ENCODE measurements at places on chromosomes 6 and 20. TPM values are rescaled to one million over a fixed set of nuclear protein-coding genes. Genes with fewer than 3 reads are reported as not detected.

The MAFB gene
- 161 TPM for polyA plus RNA-seq

The JPH2 gene
- polyA plus RNA-seq = 2.6 TPM

The SLC24A3 gene
- 1.9 TPM for polyA plus RNA-seq

The TBC1D32 gene
- polyA plus RNA-seq = 1.7 TPM

The SMLR1 gene
- not detected for polyA plus RNA-seq

The DNAH8 gene
- polyA plus RNA-seq = 0.01 TPM

The NFKBIE gene
- polyA plus RNA-seq = 20.7 TPM

The SPATS1 gene
- polyA plus RNA-seq = 1.3 TPM

The TNNC2 gene
- 1.5 TPM for polyA plus RNA-seq

The FUT9 gene
- not detected for polyA plus RNA-seq

The EPPIN gene
- polyA plus RNA-seq = 0.13 TPM

The ZSCAN16 gene
- 10.2 TPM for polyA plus RNA-seq

The KIF25 gene
- polyA plus RNA-seq = 0.61 TPM

The PHACTR1 gene
- 35.4 TPM for polyA plus RNA-seq

The GPR63 gene
- polyA plus RNA-seq = 0.19 TPM

The MOXD1 gene
- polyA plus RNA-seq = 4.6 TPM

The OOEP gene
- polyA plus RNA-seq = 0.16 TPM

The CASS4 gene
- 4.5 TPM for polyA plus RNA-seq

The CDSN gene
- 0.05 TPM for polyA plus RNA-seq

The SLC22A1 gene
- 0.75 TPM for polyA plus RNA-seq

The BPIFB4 gene
- not detected for polyA plus RNA-seq

The RIMS1 gene
- 0.14 TPM for polyA plus RNA-seq

The UBD gene
- polyA plus RNA-seq = 2.1 TPM

The POM121L2 gene
- not detected for polyA plus RNA-seq

The NOX3 gene
- polyA plus RNA-seq = not detected

The DUSP22 gene
- 48.5 TPM for polyA plus RNA-seq

The IL17F gene
- polyA plus RNA-seq = not detected

The TMEM217 gene
- 1.9 TPM for polyA plus RNA-seq

The MAPK14 gene
- polyA plus RNA-seq = 12.8 TPM

The DDAH2 gene
- 103 TPM for polyA plus RNA-seq

The MYB gene
- 1.7 TPM for polyA plus RNA-seq

The BNIP5 gene
- polyA plus RNA-seq = 0.02 TPM

The PROKR2 gene
- polyA plus RNA-seq = not detected

The DNMT3B gene
- 0.31 TPM for polyA plus RNA-seq

The SLC25A27 gene
- polyA plus RNA-seq = 17.8 TPM

The C6orf163 gene
- 0.21 TPM for polyA plus RNA-seq

The SEL1L2 gene
- polyA plus RNA-seq = not detected

The ZSCAN23 gene
- polyA plus RNA-seq = 0.18 TPM

The RARS2 gene
- 20.2 TPM for polyA plus RNA-seq

The ULBP1 gene
- 1.9 TPM for polyA plus RNA-seq

The MOCS1 gene
- 18.8 TPM for polyA plus RNA-seq

The TAAR2 gene
- polyA plus RNA-seq = not detected

The TGM3 gene
- polyA plus RNA-seq = 0.41 TPM

The STMN3 gene
- 20.9 TPM for polyA plus RNA-seq

The ZSCAN31 gene
- polyA plus RNA-seq = 5.6 TPM

The LY86 gene
- polyA plus RNA-seq = 9.8 TPM

The TMEM244 gene
- not detected for polyA plus RNA-seq

The OPRM1 gene
- polyA plus RNA-seq = not detected

The ASIP gene
- 0.87 TPM for polyA plus RNA-seq

The PLN gene
- polyA plus RNA-seq = 1.6 TPM

The TP53TG5 gene
- polyA plus RNA-seq = 0.03 TPM

The VSX1 gene
- not detected for polyA plus RNA-seq

The NFATC2 gene
- 1.3 TPM for polyA plus RNA-seq

The LZTS3 gene
- polyA plus RNA-seq = 8.8 TPM

The CLPSL1 gene
- polyA plus RNA-seq = not detected

The IRF4 gene
- 0.85 TPM for polyA plus RNA-seq

Measured in lung (tissue), 17 donors.